NCI-H1105 (cell line): ENCODE measurements at places on chromosomes 5 and 9.

- no peak for DNase-seq
Measured at GRCh38 chr5:132425009-132425937, 55.8 kb downstream of the SLC22A5 start.

DNA sequence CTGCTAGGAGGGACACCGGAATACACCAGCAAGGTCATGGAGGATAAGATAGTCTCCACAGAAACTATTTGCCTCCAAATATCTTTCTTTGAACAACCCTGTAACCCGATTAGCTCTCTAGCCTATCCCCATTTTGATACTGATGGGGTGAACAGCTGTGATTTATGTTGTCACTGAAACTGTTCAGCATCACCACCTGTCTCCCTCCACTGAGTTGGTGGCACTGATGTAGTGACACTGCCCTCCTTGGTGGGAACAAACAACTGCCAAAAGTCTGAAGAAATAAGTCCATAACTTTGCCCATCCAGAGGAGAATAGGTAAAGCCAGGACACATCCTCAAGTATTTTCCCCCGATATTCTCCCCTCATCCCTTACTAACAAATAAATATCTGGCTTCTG, 24.3 kb upstream of the KCNV2 start:
- DNase-seq = no peak

GRCh38 chr5:96175090-96175489, 213.4 kb upstream of the ELL2 start:
- no peak for DNase-seq

GRCh38 chr5:1737790-1738405, 61.7 kb downstream of the MRPL36 start:
- DNase-seq = no peak

DNA sequence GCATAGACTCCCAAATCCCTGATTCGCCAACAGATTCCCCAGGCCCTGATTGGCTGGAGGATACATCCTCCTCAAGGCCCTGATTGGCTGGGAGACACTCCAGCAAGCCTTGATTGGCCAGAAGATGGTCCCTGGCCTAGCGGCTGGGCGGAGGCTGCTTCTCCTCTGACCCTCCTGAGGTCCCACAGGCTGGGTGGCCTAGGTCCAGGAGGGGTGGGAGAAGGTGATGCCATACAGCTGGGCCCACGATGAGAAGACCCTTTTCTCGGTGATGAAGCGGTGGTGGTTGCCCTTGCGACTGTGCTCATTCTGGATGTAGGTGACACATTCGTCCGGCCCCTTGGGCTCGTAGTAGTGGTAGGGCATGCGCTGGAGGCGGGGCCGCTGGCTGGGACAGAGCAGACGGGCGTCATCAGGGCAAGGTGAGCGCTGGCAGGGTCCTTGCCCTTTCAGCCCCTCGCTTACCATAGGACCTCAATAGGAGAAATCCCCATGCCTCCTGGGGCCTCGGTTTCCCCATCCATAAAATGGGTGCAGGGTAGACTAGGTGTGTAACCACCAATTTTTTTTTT, 9.0 kb upstream of the AK1 start:
- DNase-seq = no peak

GRCh38 chr5:54470128-54470527, 14.6 kb downstream of the HSPB3 start:
- DNase-seq = no peak

DNA sequence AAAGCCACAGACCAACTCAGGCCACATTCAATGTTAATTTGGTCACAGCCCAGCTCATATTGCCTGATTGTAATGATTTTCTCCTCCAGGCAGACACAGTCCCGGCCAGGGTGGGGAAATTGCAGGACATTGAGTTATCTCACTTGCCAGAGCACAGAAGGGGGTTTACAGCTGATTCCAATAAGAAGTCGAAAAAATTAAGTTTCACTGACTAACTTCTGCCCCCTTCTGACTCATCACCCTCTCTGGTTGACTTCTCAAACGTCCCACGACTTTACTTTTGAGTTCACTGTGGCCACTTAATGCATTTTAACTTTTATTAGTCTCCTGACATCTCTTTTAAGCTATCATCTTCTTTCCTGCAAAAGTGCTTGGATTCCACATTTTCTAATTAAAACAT, 321.4 kb upstream of the WWC1 start:
- no peak for DNase-seq

DNA sequence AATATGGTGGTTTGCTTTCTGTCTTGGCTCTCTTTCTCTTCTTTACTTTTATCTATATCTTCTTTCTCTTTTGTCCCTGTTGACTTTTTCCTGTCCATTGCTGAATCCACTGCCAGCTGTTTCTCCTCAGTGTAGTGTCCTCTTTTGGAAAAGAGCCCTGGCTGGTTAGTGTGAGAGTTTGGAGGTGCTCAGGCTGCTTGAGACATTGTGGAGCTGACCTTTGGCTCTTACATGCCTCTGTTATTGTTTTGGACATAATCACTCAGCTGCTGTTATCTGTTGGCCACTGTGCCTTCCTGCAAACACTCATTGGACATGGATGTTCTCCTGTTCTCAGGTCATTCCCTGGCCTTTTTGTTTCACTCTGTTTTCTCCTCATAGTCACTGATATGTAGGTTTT, 295.4 kb upstream of the RIOK2 start:
- no peak for DNase-seq

DNA sequence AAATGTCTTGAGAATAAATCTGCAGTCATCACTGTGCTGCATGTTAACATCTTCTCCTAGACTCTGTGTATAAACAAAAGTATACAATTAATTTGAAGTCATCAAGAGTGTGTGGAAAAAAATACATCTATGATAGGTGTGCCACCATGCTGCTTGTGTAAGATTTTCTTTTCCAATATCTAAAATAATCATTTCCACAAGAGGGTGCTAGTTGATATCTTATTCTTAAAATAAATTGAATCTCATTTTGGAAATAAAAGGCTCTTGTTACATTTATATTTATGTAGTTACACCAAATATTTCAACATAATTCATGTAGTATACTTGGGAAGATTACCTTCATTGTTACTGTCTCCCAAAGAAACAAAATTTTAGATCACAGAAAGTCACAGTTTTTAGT, 14.1 kb upstream of the MOCS2 start:
- DNase-seq = no peak

GRCh38 chr5:148406406-148406805, 22.6 kb downstream of the FBXO38 start:
- no peak for DNase-seq

DNA sequence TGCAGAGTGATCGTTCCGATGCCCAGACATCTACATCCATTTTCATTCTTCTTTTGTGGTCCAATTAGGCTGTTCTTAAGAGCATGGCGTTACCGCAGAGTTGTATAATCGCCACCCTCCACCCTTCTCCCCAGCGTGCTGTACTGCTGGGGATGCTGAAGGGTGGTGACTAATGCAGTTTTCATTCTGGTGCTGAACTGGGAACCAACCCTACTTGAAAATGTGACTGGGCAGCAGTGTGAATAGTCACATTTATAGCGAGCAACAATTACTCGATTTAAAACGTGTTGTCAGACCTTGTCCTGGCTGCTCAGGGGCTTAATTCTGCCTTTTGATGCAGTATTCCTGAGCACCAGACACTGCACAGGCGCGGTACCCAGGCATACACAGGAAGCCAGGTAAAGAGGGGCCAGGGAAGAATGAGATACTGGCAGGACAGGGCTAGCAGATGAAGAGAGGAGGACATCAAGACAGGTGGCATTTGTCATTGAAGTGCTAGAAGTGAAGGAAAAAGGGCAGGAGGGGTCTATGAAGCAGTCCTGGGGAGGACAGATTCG, 719 bp upstream of the ISCA1 start:
- no peak for DNase-seq

GRCh38 chr9:33943389-33943788, 105.3 kb downstream of the UBAP2 start:
- DNase-seq = no peak

- no peak for DNase-seq
Measured at GRCh38 chr9:130981756-130982137, 27.2 kb upstream of the LAMC3 start.

DNA sequence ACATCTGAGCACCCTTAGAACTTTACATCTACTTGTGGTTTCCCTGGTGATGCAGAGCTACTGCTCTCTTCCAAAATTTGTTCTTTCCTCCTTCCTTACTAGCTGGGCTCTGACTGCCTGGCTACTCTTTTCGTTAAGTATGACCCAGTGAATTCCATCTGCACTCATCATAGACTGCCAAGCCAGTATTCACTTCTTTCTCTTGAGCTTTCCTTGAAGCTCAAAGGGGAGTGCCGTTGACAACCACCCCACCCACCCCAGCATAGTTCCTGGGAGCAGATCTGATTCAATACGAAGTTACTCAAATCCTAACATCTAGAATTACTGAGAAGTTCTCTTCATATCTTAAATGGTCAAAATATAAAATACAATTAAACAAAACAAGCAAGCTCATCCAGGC, 190.5 kb downstream of the ADAMTS12 start:
- no peak for DNase-seq

DNA sequence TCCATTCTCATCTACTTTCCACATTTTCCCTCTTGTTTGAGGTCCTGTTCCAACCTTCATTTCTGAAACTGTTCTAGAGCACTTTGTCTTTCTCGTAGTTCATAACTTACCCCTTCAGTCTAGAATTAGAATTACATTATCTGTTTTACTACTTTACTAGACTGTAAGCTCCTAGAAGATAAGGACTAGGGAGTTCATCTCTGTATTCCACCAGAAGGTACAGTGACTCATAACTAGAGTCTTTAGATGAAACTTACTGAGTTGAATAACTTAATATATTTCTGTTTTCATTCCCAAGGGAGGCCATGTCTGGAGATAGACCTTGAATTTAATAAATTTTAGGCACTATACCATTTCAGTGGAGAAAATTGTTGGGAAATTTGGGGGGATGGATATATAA, 38.7 kb downstream of the G3BP1 start:
- DNase-seq = no peak

DNA sequence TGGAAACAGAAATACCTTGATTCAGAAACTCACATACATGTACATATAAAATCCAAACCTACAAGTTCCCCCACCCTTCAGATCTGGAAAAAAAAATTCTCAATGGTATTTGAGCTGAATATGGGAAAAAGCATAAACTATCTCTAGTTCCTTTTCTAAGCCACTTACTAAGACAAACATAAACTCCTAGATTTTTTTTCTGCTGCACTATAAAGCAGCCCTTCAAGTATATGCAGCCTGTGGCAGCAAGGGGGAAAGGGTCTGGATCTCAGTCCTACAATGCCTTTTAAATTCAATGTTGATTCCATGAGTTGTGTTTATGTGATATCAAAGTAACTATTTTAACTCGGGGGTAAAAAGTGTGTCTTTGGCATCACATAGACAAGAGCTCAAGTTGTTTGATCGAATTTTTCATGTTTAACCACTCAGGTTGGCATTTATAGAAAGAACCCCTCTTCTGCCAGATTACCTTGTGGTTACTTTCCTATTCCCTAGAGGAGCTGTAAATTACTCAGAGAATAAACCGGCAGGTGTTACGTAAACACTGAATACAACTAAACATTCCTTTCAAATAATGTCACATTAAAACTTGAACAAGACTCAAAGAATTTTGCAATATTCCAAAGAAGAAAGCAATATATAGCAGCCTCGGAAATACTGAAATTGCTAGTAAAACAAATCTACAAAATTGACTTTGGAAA, 91.8 kb upstream of the FER start:
- DNase-seq = no peak

- DNase-seq = no peak
Measured at GRCh38 chr5:83000428-83000827, 76.8 kb downstream of the TMEM167A start.

GRCh38 chr9:27504259-27504658, 19.8 kb upstream of the IFNK start:
- DNase-seq = no peak

- DNase-seq = no peak
Measured at GRCh38 chr5:1494780-1495524, 28.8 kb downstream of the LPCAT1 start.

DNA sequence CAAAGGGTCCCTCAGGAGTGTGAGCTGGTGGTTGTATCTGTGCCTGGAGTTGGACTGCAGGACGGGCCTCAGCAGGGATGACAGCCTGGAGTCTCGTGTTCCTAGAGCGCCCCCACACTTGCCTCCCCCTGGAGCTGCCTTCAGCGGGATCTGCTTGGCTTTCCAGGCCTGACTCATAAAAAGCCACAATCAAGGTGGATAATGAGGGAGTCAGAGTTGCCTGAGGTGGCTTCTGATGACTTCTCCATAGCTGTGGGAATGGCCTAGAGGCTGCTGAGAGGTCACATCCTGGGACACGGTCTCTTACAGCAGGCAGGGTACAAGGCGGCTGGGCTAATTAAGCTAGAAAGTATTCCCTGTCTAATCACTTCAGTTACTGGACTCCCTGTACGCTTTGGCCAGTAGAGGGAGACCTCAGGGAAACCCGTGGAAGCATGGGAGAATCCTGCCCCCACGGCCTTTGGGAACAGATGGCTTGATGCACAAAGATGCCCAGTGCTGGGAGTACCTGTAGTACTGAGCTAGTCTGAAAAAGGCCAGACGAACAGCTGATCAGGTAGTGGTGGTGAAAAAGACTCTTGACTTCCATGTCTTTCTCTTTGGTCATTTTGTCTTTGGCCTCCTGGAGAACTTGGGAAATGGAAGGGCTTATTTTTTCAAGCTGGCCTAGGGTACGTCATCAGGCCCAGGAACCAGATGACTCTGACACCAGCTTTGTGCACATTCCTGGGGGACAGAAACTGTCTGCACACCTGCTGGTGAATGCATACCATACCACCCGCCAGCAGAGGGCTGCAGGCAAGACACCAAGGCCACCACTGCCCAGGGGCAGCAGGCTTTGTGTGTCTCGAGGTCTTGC, 16.1 kb upstream of the FRRS1L start:
- no peak for DNase-seq

GRCh38 chr5:37412515-37412914, 33.4 kb downstream of the WDR70 start:
- no peak for DNase-seq

- no peak for DNase-seq
Measured at GRCh38 chr5:88882276-88883038, 527 bp downstream of the MEF2C start.
